Endothelial cell (in vitro differentiated cells): ENCODE measurements at places on chromosomes 7 and 10. TPM values are rescaled to one million over a fixed set of nuclear protein-coding genes. Genes with fewer than 3 reads are reported as not detected.

- DNase-seq: no peak
Measured at GRCh38 chr10:64182671-64183070, 661.5 kb downstream of the REEP3 start.

- no peak for DNase-seq
Measured at GRCh38 chr10:43983856-43984271, 335.2 kb upstream of the ZNF32 start.

- DNase-seq: no peak
Measured at GRCh38 chr10:35711615-35712411, 69.7 kb upstream of the FZD8 start.

DNA sequence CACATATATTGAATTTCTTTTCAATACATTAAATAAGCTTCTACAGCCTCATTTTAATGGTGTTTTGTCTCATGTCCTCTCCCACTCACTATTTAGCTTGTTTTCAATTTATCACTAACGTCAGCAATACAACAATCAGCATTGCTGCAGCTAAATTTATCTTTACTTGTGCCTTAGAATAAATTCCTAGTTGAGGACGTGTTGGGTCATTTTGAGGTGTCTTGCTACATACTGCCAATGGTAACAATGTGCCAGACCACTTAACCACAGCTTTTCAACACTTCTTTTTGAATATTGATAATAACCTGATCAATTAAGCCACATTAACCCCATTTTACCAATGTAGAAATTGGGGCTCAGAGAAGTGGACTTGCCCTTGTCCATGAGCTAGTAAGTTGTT, 26.0 kb downstream of the FRMPD2 start:
- no peak for DNase-seq

GRCh38 chr7:103879411-103879810, 110.0 kb downstream of the RELN start:
- no peak for DNase-seq

GRCh38 chr10:48606530-48607355, 1.9 kb upstream of the ARHGAP22 start:
- no peak for DNase-seq

- no peak for DNase-seq
Measured at GRCh38 chr10:7339510-7339909, 71.3 kb downstream of the SFMBT2 start.

CFAP43 gene
- 0.56 TPM for total RNA-seq

PON1 gene
- 1.5 TPM for total RNA-seq

CAV1 gene
- 48.2 TPM for total RNA-seq
